ENCODE measurements at places on chromosomes 16 and 17.

DNA sequence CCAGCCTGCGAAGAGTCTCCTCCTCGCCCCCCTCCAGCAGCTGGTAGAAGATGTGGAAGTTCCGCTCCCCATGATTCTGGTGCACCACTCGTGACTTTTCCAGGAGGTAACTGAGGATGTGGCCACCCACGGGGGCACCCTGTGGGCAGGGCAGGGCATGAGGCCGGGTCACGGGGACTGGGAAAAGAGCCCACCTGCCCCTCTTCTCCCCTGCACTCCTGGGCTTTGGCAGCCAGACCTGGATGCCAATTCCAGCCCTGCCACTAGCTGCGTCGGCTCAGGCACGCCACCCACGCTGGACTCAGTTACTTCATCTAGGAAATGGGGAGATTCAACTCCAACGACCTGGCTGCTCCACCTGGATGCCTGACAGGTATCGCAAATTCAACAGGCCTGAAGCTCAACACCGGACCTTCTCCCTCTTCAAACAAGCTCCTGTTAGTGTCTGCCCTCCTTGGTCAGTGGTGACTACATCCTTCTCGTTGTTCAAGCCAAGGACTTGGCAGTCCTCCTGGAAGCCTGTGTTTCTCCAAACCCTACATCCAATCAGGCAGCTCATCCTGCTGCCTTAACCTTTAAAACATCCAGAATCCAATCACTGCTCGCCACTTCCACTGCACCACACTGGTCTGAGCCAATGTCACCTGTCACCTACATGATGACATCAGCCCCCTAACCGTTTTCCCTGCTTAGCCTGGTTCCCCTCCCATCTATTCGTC lies 11.6 kb downstream of the MYO1C start:
- DNase-seq: no peak

- no peak for DNase-seq
Observed at GRCh38 chr16:70647441-70648359, 1.3 kb downstream of the IL34 start.

DNA sequence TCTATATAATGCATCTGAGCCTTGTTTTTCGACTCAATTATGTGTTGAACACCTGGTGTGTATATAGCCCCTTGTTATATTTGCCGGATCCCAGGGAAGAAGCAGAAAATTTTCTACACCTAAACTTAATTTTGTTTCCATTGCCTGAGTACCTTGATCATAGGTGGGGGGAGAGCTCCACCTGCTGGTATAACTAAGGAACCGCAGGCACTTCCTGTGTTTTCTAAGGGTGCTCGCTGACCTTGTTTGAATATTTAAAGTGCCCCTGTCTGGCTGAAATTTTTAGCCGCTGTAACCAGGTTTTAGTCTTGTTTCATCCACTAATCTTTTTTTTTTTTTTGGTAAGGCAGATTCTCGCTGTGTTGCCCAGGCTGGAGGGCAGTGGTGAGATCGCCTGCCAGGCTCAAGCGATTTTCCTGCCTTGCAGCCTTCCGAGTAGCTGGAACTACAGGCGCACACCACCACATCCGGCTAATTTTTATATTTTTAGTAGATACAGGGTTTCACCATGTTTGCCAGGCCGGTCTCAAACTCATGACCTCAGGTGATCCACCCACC lies 6.5 kb upstream of the NUBP1 start:
- DNase-seq: peak; percentile 64

- peak; percentile 88 for DNase-seq
Observed at GRCh38 chr17:80991645-80992076, at the start of gene CHMP6. CHMP6 (plus strand) TSS chr17:80991841; CDS start chr17:80991919, 78 bp downstream.
